ENCODE measurements at places on chromosomes 7 and 10. TPM values are rescaled to one million over a fixed set of nuclear protein-coding genes. Genes with fewer than 3 reads are reported as not detected.

- DNase-seq = no peak
Measured at GRCh38 chr7:4195660-4196059, 486.4 kb upstream of the FOXK1 start.

DNA sequence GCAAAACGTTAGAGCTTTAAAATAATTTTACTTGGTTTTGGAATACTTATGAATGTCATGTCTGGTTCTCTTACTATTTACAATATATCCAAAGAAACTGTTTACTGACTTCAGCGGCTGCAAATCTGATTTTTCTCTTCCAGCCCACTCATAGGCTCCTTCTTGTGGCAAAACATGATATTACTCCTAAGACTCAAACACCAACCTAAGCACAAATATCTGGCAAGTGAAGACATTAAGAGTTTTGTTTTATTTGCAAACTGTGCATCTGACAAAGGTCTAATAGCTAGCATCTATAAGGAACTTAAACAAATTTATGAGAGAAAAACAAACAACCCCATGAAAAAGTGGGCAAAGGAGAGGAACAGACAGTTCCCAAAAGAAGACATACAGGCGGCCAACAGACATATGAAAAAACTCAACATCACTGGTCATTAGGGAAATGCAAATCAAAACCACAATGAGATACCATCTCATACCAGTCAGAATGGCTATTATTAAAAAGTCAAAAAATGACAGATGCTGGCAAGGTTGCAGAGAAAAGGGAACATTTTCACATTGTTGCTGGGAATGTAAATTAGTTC, 20.3 kb upstream of the GJC3 start:
- no peak for DNase-seq

DNA sequence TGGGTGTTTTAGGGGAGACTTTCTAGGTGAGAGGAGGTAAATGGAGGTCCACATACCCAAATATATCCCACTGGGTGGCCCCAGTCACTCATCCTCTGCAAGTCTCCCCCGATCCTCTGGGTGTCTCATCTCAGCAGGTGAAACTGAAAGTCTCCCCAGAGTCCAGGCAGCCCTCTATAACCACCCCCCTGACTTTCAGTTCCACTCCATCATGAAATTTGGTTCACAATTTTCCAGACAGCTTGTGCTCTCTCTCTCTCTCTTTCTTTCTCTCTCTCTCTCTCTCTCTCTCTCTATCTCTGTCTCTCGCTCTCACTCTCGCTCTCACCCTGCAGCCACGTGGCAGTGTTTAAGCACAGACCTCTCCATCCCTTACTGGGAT, 56.7 kb upstream of the ELN start:
- DNase-seq = no peak

GRCh38 chr7:318476-318875, 28.5 kb downstream of the FOXL3 start:
- no peak for DNase-seq

The COBL gene
- not detected for total RNA-seq

The FBXO24 gene
- 2.1 TPM for total RNA-seq

Measured in activated T-cell treated with anti-CD3 and anti-CD28 coated beads, Interleukin-2, amount 50 U/mL, for 72 hours (primary cell).